Epithelial cell of proximal tubule (primary cell): ENCODE measurements at places on chromosomes 1 and 21. TPM values are rescaled to one million over a fixed set of nuclear protein-coding genes. Genes with fewer than 3 reads are reported as not detected.
A peak's percentile ranks its signal among the peaks of the same experiment; 100 is the strongest.

GRCh38 chr1:109790735-109791494 lies 27.2 kb upstream of the EPS8L3 start:
- no peak for DNase-seq

DNA sequence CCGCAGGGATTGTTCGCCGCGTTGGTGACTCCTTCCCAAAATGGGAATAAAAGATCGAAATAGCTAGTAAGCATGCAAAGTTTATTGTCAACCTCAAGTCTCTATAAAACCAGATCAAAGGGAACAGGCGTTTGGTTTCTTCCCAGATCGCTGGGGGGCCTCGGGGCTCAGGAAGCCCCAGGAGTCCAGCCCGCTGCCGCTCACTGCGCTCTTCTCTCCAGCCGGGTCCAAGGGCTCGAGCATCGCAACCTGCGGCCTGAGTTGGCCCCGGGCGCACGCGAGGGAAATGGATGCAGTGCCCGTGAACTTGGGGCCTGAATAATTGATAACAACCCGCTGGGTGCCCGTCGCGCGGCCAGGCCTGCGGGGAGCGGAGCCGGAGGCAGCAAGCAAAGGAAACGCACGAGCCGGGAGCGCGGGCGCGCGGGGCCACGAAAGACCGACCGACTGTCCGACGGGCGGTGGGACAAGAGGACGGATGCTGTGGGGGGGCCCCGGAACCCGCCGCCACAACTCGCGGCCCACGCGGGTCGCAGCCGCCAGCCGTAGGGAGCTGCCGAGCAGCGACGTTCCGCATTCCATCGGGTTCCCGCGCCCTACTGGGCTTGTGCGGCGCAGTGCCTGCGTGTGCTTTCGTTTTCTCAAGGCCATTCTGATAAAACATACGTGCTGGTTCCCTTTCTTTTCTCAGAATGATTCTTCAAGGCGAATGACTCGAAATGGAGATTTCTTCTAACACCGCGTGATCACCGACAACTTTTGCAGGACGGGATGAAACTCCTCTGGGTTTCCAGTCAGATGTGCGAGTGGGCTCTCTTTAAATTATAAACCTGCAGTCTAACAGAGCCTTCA lies 14.0 kb upstream of the ALX3 start:
- no peak for DNase-seq

GRCh38 chr1:88736633-88737248 lies 52.7 kb downstream of the PKN2 start:
- DNase-seq = no peak

DNA sequence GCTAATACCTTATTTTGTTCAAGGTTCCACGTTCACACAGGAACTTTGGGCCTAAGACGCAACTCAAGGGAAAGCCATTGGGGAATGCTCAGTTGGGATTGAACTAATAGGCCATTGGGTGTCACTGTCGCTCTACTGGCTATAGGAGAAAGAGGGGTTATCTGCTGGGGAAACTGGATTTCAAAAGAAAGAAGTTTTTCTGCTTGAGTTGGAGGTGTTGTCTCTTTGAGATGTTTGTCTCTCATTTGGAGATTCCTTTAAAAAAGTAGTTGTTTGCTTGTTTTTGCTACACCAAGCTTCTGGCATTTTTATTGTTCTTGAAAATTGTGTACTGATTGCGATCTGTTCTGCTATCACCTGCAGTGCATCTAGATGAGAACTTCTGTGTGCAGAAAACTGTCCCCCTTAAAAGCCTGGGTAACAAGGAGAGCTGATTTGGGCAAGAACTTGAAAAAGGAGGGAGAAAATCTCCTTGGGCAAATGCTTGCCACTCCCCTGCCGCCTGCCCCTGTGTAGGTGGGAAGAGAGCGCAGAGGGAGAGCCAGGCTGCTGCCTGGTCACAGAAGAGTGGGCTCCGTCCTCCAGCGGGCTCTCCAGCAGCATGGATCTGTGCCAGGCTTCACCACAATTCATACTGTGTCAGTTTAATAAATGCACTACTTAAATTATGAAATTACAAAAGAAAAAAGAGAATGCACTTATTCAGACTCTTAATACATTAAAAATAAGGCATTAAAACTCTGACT lies 39.9 kb downstream of the PEX14 start:
- DNase-seq = no peak

GRCh38 chr1:63913533-63913932 lies 139.7 kb downstream of the ROR1 start:
- no peak for DNase-seq

Gene RSPO1
- not detected in 2 replicates for total RNA-seq

DNA sequence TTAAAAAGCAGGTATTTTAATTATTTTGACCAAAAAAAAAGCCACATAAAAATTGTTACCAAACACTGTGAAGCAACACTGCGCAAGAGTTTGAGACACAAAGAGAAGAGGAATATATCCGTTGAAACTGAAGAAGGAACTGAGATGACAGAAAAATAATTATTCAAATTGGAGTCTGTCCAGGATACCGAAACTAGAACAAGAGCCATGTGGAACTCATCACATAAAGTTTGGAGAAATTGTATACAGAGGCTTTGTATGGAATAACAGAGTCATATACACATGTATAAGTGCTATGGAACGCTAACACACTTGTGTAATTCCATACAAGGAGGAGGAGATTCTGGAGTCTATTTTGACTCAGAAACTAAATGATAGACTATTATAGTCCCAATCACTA lies 675.1 kb upstream of the ADGRL2 start:
- no peak for DNase-seq

Gene NEK2
- 28.0 and 36.4 TPM in 2 replicates for total RNA-seq

DNA sequence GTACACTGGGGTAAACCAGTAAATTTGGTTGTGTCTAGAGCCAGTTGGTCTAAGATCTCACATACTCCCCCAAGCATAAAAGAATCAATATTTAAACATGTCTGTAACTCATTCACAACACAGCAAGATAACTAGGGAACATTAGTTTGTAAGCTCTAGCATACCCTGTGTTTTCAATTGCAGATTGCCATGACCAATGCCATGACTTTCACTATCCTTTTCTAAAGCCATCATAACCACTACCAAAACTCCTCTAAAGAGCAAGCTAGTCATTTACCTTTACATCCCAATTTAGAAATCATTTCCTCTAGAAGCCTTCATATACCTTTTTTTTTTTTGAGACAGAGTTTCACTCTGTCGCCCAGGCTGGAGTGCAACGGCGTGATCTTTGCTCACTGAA lies 56.5 kb upstream of the PLA2G4A start:
- DNase-seq = no peak

DNA sequence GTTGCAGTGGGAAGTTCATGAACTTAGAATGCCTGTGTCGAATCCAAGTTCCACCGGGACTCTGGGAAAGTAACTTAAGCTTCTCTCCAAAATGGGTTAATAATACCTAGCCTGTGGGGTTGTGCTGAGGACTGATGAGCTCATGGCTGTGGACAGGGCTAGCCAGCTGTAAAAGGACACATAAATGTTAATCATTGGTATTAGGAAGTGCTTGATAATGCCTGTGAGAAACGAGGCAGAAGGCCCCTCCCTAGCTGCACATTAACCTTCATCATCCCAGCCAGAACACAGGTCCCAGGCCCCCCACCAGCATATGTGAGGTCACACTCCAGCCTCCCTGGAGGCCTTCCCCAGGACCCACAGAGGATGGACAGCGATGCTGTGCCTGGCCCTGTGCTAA lies 789 bp upstream of the GJB4 start:
- peak; percentile 68 for DNase-seq
